ENCODE measurements at places on chromosomes 6 and 20. TPM values are rescaled to one million over a fixed set of nuclear protein-coding genes. Genes with fewer than 3 reads are reported as not detected.

RIPOR2 gene
- 9.2 TPM for total RNA-seq

BTN1A1 gene
- total RNA-seq = not detected

OR2H1 gene
- total RNA-seq = not detected

EFCAB8 gene
- not detected for total RNA-seq

SLPI gene
- total RNA-seq = not detected

RIMS4 gene
- not detected for total RNA-seq

PLN gene
- not detected for total RNA-seq

GCNT2 gene
- total RNA-seq = 0.16 TPM

BPIFB1 gene
- total RNA-seq = not detected

SSTR4 gene
- total RNA-seq = not detected

OR12D2 gene
- total RNA-seq = not detected

MLIP gene
- total RNA-seq = 0.54 TPM

RPS18 gene
- total RNA-seq = 5,581 TPM

TFAP2D gene
- total RNA-seq = not detected

MEI4 gene
- total RNA-seq = not detected

SCRT2 gene
- total RNA-seq = not detected

FBXO30 gene
- 8.7 TPM for total RNA-seq

MOXD1 gene
- 2.9 TPM for total RNA-seq

NUDT3 gene
- 19.0 TPM for total RNA-seq

All from cardiac atrium fibroblast (primary cell).